Amniotic stem cell (primary cell): ENCODE measurements at places on chromosomes 4 and X.

DNA sequence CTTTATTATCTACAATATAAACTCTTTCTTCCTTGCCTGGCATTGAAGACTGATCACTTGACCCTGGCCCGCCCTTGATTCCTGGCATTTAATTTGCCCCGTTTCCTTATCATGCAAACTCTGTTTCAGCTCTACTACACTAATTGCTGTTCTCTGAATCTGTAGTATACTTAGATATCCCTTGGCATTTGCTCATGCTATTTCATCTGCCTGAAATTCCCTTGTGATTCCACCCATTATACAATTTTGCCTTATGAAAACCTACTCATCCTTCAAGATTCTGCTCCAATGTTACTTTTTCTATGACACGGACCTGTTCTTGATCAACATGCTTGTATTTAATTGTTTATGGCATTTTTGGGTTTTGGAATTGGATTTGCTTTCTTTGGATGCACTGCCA is 459.9 kb upstream of the AMOT start:
- no peak for DNase-seq

DNA sequence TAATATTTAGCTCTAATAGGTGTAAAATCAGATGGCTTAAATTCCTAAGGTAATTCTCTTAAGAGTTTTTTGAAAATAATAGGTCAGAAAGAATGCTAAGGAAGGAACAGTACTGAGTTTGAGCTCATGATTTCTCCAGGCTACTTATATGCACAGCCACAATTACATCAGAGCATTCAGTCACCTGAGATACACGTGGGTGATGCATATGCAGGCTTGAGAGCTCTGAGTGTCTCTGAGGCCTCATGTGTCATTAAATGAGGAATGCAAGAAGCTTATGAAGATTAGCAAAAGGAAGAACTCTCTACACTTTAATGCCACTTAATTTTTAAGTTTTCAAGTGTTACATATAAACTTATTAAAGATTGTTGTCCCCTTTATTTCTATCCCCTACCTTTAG is 124.0 kb upstream of the STIM2 start:
- DNase-seq = no peak

GRCh38 chr4:76954489-76954888 is 4.9 kb downstream of the SEPTIN11 start:
- no peak for DNase-seq

- no peak for DNase-seq
Observed at GRCh38 chr4:89173336-89174090, 62.2 kb downstream of the TIGD2 start.

GRCh38 chr4:115274545-115274944 is 161.1 kb upstream of the NDST4 start:
- no peak for DNase-seq

GRCh38 chrX:115913575-115913974 is 257.0 kb upstream of the AGTR2 start:
- DNase-seq = no peak

GRCh38 chr4:165418073-165418472 is 39.3 kb downstream of the CPE start:
- DNase-seq = no peak

DNA sequence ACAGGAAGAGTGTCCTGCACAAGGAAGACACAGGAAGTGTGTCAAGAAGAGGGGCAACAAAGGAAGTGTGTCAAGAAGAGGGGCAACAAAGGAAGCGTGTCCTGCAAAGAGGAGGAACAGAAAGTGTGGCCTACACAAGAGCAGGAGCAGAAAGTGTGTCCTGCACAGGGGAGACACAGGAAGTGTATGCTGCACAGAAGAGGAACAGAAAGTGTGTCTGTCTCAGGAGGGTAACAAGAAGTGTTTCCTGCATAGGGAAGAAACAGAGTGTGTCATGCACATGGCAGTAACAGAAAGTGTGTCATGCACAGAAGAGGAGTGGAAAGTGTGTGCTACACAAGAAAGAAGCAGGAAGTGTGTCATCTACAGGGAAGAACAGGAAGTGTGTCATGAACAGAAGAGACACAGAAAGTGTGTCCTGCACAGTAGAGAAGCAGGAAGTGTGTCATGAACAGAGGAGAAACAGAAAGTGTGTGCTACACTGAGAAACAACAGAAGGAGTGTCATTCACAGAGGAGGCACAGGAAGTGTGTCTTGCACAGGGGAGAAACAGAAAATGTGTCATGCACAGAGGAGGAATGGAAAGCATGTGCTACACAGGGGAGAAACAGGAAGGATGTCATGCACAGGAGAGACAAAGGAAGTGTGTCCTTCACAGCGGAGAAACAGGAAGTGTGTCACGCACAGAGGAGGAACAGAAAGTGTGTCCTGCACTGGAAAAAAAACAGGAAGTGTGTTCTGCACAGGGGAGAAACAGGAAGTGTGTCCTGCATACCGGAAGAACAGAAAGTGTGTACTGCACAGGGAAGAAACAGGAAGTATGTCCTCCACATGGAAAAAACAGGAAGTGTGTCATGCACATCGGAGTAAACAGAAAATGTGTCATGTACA is 526.4 kb upstream of the PRKX start:
- no peak for DNase-seq

- DNase-seq = no peak
Observed at GRCh38 chr4:17398035-17398434, 113.9 kb downstream of the QDPR start.

DNA sequence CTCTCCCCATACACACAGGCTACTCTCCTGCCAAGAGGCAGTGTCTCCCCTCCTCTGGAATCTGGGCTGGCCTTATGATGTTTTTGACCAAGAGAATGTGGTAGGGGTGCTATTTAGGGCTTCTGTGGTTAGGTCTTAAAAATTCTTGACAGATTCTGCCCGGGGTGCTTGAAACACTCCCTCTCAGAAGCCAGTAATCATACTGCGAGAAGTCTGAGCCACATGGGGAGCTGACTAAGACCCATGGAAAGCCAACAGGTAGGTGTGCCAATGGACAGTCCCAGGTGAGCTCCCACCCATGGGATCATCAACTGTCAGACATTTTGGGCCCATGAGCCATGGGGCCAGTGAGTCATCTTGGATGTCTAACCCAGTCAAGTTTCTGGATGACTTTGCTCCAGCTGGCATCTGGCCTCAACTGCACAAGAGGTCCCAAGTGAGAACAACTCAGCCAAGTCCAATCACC is 315.7 kb downstream of the FBXW7 start:
- DNase-seq = no peak

GRCh38 chr4:71184195-71184781 is 154.5 kb upstream of the SLC4A4 start:
- peak; percentile 59 for DNase-seq

GRCh38 chr4:126779436-126780166 is 853.2 kb upstream of the INTU start:
- DNase-seq = no peak

GRCh38 chr4:84470204-84470785 is 28.8 kb downstream of the NKX6-1 start:
- no peak for DNase-seq

GRCh38 chrX:38856670-38857265 is 55.5 kb downstream of the MID1IP1 start:
- DNase-seq = no peak

GRCh38 chrX:115894087-115894486 is 276.5 kb upstream of the AGTR2 start:
- DNase-seq = no peak

- no peak for DNase-seq
Observed at GRCh38 chr4:160848901-160849760, 1314.7 kb downstream of the FSTL5 start.

DNA sequence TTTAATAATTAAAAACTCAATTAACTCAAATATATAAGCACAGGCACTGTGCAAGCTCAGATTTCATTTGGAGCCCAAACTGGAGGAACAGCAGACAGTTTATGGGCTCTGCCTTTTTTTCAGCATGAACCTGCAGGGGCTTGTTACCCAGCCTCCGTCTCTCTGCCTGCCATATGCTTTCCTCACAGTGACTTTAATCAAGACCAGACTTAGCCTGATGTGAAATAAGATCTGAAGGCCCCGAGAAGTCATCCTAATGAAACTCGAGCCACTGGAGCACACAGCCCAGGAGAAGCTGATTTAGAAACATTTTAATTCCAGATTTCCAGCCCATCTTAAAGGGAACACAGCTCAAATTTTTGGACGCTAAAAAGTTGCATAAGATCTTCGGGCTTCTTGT is 55.6 kb downstream of the SPATA18 start:
- DNase-seq = no peak

- DNase-seq = no peak
Observed at GRCh38 chrX:94288972-94289371, 615.0 kb downstream of the FAM133A start.

DNA sequence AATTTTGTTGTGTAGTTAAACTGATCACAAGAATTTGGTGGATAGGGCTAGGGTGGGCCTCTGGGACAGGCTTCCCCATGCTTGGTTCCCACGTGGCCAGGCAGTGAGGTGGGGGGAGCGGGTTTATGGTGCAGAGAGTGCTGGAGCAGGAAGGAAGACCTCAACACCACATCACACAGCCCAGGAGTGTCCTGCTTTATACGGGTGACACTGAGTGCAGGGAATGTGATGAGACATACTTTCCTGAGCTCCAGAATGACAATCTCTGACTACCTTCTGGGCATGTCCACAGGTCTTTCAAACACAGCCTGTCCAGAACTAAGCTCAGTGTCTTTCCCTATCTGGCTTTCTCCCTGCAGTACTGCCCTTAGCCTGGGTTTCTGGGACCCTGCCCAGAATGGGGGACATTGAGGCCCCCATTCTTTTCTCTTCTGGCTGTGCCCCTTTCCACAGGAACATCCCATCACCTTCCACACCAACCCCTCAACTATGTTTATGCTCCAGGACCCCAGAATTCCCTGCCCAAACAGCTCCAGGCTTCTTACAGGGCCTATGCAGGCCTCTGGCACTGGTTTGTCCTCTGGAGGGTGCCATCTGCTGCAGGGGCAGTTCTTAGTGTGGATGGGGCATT is 36.5 kb upstream of the RASL11B start:
- DNase-seq = no peak

DNA sequence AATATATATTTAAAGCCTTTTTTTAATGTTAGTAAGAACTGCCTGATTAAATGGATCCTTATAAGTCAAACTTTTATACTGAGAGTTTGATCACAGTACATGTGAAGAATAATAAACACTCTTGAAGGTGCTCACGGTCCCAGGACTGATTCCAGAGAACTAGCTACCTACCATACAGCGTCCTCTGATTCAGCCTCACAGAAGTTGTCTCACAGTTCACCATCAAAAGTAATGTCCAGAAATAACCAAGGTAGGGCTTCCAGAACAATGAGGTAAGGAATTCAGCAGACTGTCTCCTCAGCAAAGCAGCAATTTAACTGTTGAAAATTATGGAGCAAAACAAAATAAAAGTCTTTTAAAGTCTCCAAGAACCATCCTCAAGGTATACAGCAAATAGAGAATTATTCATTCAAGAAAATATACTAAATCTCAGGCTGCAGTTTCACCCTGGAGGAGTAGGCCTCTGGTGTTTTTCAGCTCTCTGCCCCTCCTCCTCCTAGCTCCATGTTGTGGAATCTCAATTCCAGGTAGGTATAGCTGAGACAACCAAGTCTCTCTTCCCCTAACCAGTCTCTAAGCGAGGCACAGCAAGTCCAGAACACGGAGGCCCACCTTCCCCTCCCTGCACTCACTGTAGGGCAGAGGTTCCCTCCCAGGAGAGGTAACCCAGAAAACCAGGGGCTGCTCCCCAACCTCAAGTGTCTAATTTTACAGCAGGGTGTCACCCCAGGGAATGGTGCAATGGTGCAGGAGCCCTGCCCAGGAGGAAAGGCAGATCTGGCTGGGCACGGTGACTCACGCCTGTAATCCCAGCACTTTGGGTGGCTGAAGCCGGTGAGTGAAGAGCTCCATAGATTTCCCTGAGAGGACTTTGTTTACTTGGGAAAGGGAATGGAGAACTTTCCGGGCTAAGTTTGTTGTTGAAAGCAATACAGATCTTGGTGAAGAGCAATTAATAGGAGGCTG is 28.6 kb downstream of the FAM241A start:
- no peak for DNase-seq

DNA sequence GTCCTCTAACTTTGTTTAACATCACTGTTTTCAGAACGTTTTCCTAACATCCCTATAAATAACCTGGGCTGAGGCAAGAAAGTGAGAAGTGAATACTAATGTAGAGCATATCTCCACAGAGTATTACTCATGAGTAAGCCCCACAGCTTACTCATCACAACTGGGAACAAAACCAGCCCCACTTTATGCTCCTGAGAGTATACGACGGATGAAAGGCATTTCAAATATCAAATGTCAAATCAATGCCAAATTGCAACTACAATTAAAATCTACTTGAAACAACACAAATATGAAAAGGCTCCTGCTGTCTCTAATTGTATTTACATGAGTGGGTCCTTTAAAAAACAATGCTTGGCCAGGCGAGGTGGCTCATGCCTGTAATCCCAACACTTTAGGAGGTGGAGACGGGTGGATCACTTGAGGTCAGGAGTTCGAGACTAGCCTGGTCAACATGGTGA is 41.2 kb downstream of the SH3RF1 start:
- DNase-seq = peak; percentile 88

DNA sequence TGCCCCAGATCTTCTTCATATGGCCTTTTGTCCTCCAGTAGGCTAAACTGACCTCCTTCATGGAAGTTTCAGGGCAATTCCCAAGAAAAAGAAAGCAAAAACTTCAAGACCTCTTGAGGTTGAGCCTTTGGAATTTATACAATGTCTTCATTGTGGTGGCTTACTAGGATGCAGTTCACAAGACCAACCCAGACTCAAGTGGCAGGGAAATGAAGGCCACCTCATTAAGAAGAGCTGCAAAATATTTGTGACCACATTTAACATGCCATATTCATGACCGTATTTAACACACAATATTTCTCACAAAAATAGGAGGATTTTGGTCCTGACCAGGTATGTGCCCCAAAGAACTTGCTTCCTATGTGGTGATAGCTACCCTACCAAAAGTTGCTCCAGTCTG is 605.5 kb upstream of the PITX2 start:
- DNase-seq = no peak

- DNase-seq = no peak
Observed at GRCh38 chrX:150463566-150463965, 100.4 kb downstream of the MAMLD1 start.

DNA sequence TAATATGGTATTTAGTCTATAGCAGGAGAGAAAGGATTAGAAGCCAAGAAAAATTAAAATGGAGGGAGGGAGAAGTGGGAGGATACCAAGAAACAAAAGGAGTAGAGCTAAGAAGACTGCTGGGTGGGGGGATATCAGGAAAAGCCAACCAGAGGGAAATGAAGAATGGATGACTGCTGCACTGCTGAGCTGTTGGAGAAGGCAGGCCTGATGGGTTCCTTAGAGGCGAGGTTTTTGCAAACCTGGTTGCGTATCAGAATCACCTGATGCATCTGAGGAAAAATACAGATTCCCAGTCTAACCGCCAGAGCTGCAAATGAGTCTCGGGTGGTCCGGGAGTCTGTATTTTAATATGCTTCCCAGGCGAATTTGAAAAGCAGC is 1.5 kb downstream of the PGRMC1 start:
- no peak for DNase-seq

- DNase-seq = no peak
Observed at GRCh38 chr4:29549342-29549741, 1170.8 kb upstream of the PCDH7 start.

GRCh38 chr4:3524349-3524748 is 7.9 kb downstream of the LRPAP1 start:
- no peak for DNase-seq
